NCI-H526 treated with DMSO at 0.1 percent for 48 hours (cell line): ENCODE measurements at places on chromosomes 1 and 21.

GRCh38 chr1:10787286-10787685 is 9.2 kb downstream of the CASZ1 start:
- no peak for DNase-seq

DNA sequence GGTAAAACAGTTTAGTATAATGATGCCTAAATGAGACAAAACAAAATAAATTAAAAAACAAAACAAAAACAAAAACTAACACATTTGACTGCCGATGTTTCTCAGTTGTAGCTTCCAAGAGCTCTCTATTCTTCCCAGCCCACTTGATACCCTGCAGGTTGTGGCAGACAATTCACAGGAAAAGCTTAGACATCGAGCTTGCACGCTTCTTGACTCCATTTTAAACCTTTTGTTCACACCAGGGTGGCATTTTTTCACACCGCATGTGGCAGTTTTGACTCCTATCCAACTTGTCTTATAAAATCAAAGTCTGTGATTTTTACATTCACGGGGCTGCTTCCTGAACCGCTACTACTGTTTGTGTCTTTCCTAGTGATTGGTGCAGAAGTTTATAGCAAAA is 575.9 kb downstream of the USP25 start:
- no peak for DNase-seq

DNA sequence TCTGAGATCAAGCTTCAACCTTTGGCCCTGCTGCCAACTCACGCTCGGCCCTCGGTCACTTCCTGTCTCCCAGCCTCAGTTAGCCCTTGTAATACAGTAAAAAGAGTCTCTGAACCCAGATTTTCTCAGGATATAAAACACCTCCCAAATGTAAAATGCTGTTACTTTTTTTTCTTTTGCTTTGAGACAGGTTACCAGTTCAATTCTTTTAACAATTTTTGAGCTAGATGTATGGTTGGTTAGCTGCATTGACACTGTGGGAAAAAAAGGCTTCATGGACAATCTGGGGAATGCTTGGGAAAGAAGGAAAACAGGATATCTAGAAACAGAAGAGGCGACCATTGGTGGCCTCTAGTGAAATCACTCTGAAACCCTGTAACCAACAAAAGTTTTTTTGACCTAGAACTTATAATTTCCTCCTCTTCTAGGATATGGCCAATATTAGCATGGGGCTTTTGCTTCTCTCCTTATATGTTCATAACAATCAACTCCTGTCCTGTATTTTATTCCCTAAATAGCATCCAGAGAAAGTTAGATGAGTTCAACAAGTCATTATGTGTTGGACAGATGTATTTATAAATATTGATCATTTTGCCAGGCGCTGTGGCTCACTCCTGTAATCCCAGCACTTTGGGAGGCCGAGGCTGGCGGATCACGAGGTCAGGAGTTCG is 1.3 kb downstream of the CMPK1 start:
- no peak for DNase-seq

GRCh38 chr1:7103361-7103782 is 318.1 kb downstream of the CAMTA1 start:
- no peak for DNase-seq

GRCh38 chr1:50593515-50593914 is 170.3 kb upstream of the DMRTA2 start:
- DNase-seq, result no peak

- no peak for DNase-seq
Observed at GRCh38 chr1:110190282-110190929, 19.7 kb upstream of the KCNC4 start.

DNA sequence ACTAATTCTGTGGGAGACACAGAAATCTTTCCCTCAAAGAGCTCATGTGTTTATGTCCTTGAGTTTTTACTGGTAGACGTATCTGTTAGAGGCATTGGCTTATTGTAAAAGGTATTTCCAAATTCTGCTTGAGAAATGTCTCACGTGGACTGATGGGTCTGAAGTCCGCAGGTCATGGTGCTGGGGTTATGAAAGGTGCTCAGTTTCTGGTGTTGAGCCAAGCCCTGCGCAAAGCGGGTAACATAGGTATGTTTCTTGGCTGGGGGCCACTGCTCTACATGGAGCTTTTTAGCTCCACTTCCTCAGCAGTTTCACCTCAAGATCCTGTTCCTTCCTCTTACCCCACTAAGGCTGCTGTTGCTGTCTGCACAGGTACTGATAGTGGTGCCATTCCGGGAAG is 10.8 kb downstream of the UTP25 start:
- DNase-seq, result no peak

GRCh38 chr1:191585095-191585494 is 573.2 kb upstream of the RGS18 start:
- DNase-seq, result no peak

GRCh38 chr1:199453723-199454122 is 573.8 kb upstream of the NR5A2 start:
- no peak for DNase-seq

DNA sequence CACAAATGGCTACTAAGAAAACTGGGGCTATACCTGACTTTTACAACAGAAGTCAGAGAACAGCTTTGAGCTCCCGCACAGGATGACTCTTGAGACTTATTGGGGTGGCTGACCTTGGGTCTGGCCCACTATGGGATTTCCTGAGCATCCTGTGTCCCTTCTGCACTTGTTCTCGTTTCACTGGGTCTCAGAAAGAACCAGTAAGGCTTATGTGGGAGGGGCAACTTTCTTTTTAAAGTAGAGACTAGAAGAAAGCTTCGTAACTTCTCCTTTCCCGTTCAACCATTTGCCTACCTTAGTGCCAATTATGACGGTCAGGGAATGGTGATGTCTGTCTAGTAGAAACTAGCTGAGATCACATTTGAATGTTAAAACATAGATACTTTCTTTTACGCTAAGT is 59.5 kb upstream of the C1orf105 start:
- DNase-seq, result peak; percentile 71

DNA sequence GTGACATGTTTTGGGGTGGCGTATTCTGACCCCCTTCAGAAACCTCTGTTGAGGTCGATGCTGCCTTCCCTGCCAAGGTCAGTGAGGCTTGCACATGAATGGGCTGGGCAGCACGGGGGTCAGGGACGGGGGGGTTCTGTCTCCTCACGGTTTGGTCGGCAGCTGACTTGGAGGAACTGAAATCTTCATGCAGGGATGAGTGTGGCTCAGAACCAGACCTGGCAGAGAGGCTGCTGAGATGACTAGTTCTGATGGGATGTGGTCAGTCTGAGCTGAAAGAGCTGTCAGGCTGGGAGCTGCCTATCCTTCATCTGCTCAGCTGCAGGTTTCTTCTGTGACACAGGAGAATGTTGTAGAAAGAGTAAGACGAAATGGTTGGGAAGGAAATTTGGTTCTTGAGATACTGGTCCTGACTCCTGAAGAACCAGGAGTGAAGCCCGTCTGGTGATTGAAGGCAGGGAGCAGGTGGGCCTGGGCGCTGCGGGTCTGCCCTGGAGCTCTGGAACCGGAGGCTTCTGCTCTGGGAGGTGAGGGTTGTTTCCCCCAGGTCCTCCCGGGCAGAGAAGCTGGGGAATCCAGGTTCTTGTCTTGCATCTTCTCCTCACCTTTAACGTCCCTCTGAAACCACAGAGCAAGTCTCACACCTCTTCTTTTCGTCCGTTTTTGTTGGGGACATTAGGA is 3.3 kb downstream of the SLX9 start:
- DNase-seq, result no peak

DNA sequence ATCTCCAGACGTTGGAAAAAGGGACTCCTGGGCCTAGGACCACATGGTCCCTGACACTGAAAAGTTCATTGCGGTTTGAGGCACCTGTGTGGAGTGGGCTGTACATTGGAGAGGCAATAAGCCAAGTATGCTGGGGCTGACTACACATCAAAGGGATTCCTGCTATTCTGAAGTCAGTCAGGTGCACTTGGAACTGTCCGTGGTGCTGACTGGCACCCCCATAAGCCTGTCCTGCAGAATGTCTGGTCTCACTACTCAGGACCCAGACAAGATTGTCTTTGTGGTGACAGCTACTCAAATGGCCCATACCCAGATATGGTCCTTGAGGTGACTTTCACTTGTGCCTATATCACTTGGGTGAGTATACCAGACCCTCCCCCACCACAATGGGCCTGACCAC is 150.6 kb downstream of the RWDD3 start:
- no peak for DNase-seq

DNA sequence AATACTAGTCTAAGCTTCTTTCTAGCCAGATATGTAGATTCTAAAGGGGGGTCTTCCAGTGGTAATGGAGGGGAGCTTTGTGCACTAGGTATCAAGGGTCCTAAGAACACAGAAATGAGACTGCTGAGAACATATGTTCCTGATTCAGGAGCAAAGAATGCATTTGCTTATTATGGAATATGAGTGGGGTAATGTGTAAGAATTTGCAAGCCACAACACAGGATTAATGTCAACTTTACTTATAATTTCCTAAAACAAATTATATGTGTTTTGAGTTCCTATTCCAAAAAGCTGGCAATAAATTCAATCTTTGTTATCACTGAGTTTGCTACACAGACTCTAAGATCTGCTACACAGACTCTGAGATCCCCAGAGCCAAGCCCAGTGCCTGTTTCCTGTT is 357.0 kb upstream of the PTBP2 start:
- DNase-seq, result no peak

DNA sequence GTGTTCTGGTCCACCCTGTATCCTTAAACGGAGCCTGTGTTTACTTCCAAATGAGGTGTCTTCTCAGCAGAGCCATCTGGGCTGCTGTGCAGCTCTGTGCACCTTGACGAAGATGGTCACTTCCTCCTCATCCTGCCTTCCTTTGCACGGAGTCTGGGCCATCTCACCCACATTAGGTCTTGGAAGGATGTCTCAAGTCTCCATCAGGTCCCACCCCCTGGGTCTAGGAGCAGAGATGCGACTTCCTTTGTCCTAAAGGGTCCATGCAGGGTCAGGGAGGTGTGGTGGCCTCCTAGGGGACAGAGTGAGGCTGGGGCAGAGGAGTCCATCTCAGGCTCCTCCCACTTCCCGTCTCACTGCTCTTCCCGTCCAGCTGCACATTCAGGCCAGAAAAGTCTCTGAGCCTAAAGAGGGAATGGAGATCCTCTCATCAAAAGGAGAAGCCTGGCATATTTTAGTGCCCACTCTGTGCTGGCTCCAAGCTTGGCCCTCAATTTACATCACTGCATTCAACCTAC is 209.2 kb downstream of the MATN1 start:
- DNase-seq, result no peak

- DNase-seq, result no peak
Observed at GRCh38 chr1:91608876-91609275, 108.2 kb downstream of the CDC7 start.

- DNase-seq, result no peak
Observed at GRCh38 chr21:46674430-46675007, 39.0 kb downstream of the PRMT2 start.

DNA sequence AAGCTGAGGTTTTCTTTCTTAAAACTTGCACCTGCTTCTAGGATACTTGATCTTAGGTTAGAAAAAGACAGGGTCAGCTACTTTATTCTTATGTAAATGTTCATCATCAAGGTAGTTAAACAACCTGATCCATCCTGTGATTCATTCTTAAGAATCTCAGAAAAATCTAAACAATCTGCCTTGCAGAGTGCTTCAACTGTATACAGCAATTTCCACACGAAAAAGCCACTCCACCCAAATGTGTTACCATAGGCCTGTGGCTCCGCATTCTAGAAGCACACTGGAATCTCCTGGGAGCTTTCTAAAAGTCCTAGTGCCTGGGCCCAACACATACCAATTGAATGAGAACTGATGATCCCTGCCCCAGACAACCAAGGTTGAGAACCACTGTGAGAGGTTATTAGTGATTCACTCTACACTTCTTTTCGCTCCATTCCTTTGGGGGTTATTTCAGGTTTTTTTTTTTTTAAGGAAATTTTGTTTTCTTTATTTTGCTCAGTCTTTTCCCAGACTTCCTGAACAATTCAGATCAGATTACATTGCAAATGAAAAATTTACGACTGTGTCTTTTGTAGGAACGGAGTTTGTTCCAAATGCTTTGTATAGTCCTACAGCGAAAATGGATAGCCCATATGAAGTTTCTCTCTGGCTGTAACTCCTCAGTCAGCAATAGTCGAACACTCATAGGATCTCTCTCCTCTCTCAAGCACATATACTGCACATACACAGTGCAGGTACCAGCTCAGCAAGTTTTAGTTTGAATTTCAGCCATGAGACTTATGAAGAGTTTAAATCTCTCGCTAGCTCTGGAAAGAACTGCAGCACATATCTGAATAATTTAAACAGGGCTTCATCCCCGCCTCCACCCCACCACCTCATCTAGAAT is 16.1 kb downstream of the SMYD2 start:
- DNase-seq, result no peak

DNA sequence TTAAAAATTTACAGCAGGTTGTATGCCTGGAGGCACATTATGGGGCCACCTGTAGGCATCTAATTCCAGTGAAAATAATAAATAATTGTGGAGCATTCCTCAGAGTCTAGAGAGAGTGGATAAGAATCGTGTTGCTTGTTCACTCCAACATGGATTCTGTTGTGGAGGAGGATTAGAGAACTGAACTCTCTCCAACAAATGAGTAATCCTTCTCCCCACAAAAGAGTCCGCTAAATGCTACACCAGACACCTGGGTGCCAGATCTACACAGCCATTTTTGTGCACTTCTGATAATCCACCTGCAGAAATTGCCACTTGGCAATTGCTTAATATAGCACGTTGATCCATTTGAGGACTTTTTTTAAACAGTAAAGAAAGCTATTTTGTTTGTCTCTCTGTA is 113.7 kb upstream of the DPYD start:
- no peak for DNase-seq

GRCh38 chr1:197481101-197481500 is 213.0 kb downstream of the CRB1 start:
- DNase-seq, result no peak

DNA sequence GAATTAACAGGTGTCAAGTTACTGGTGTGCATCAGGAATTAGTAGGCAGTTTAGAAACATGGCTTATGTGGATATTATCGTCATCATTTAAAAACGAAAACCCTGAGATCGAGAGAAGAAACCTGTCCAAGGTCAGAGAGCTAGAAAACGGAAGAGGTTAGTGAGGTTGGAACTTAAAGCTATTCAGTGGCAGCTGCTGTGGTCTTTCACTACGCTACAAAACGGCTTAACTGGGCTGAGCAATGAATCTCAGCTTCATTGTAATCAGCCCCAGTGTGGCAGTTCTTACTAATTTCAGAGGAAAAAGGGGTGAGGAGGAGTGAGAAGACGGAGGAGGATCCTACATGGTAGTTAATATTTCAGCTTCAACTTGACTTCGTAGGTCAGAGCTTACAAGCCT is 77.9 kb downstream of the DAB1 start:
- no peak for DNase-seq
